ENCODE measurements at places on chromosomes 6 and 20.
A peak's percentile ranks its signal among the peaks of the same experiment; 100 is the strongest.

GRCh38 chr6:1278061-1278720, 33.7 kb upstream of the FOXQ1 start:
- no peak for DNase-seq

GRCh38 chr20:59665656-59666555, 61.6 kb downstream of the PHACTR3 start:
- DNase-seq = no peak

- DNase-seq = peak; percentile 70
Observed at GRCh38 chr6:148758492-148758891, 11.7 kb downstream of the UST start.

GRCh38 chr6:126048635-126049034, 62.3 kb downstream of the TRMT11 start:
- no peak for DNase-seq

- DNase-seq = no peak
Observed at GRCh38 chr20:46332373-46333160, 24.3 kb upstream of the CDH22 start.

DNA sequence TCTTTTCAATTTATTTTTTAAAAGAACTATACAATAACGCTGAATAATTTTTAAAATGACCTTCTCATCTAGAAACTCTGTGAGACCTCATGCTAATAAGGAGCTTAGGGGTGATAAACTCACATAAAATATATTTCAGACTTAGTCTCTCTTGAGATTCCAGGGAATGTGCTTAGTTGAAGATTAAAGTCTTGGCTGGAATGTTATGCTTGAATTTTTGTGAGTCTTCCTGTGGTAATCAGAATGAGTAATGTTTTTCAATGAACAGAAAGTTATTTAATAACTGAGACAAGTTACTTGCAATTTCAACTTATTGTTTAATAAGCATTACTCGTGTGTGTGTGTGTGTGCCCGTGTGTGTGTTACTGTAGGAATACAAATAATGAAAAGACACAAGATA, 379.9 kb upstream of the EPHA7 start:
- no peak for DNase-seq

GRCh38 chr6:43992126-43992663, 135.1 kb downstream of the MRPL14 start:
- DNase-seq = no peak

GRCh38 chr20:33145521-33145920, 22.4 kb upstream of the BPIFA2 start:
- DNase-seq = no peak

DNA sequence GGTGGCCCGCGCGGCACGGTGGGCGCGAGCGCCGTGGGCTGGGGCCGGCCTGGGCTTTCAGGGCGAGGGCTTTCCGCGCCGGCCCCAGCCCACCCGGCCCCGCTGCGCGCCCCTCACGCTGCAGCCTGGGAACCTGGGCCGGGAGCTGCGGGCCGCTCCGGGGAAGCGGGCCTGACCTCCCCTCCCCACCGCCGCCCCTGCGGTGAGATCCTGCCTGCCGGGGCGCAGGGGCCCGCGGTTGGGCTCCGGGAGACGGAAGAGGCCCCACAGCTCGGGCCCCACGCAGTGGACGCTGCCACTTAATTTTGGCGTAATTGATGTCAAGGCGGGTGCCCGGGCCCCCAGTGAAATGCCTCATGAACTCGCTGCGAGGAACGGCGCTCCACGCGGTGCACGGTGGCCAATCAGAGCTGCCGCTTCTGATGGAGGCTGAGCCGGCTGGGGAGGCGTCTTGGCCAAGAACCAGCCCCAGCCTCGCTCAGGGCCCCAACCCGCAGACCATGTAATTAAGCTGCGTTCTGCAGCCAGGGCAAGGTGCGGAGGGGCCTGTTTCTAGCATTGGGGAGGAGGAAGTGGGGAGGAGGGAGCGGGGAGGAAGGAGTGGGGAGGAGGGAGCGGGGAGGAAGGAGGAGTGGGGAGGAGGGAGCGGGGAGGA, 96.1 kb upstream of the BHLHE23 start:
- peak; percentile 88 for DNase-seq

GRCh38 chr6:15284743-15285142, 38.9 kb downstream of the JARID2 start:
- DNase-seq = no peak

- no peak for DNase-seq
Observed at GRCh38 chr6:157798851-157799250, 24.2 kb upstream of the SNX9 start.

GRCh38 chr6:137697267-137697938, 169.7 kb upstream of the TNFAIP3 start:
- DNase-seq = no peak

GRCh38 chr20:588932-589672, 21.0 kb downstream of the TCF15 start:
- peak; percentile 50 for DNase-seq

- no peak for DNase-seq
Observed at GRCh38 chr6:97049253-97050011, 124.9 kb downstream of the KLHL32 start.

- DNase-seq = peak; percentile 90
Observed at GRCh38 chr20:32252189-32252588, 25.3 kb upstream of the KIF3B start.

- DNase-seq = peak; percentile 73
Observed at GRCh38 chr6:524803-525202, 132.1 kb downstream of the HUS1B start.

DNA sequence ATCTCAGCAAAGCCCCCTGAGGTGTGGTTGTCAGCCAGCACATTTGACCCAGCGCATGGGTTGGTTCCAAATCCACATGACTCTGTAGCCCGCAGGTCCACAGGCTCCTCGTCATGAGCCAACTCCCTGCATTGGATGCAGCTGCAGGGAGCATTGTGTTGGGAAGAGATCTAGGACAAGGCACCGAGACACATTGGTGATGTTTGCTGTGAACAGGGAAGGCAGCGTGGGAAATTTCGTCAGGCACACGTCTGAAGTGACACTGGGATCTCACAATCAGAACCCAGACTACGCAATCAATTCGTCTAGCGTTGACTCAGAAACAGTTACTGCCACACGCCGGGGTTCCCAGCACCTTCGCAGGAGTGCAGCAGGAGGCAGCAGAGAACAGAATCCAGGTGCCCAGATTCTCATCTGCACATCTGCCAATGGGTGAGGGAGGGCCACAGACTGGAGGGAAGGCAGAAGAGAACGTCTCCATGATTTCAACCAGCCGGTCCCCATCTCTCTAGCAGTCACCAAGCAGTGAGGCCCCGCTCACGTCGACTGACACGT, 177.0 kb downstream of the TTLL2 start:
- DNase-seq = no peak

DNA sequence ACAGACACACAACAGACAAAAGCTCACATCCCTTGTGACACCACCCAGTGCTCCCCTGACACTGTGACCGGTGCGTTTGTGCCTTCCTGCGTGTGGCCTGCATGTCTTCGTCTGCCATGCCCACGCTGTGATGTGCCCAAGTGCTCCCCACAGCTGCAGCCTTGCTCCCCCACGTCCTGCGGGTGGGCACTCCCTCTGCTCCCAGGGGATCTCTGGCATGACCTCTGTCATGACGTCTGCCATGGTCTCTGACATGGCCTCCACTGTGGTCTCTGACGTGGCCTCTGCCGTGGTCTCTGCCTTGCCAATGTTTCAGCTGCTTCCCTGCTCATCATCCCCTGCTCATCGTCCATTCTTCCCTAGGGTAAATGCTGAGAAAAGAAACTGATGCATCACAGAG, 200.9 kb downstream of the DLL1 start:
- DNase-seq = peak; percentile 62

DNA sequence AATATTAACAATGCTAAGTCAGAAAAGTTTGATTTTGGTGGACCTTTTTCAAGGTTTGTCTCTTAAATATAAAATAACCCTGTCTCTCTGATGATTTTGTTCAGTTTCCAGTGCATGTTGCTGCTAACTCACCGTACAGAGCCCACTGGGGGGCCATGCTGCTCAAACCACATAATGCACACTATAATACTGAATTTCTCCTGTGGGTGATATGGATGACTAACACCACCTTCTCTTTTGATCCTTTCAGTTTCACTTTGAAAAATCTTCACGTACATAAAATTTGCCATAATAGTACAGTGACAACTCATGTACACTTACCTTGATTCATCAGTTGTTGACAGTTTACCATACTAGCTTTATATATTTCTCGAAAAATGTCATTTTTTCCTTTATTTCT, 506.6 kb upstream of the MAN1A1 start:
- DNase-seq = peak; percentile 62

DNA sequence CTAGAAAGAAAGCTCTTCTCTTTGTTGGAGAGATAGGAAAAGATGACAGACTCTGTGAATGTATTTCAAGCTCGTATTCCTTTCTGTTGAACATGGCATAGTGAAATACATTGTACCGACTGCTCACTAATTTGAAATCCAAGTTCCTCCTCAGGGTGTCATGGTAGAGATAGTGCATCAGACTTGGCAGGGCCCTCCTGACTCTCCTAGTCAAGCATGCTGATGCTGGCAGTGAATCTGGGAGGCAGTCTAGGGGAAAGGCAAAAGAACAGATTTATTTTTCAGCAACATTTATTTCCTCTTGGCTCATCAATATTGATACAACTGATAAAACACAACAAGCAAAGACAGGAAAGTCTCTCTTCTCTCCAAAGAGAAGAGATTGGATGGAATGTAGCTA, 356.3 kb upstream of the IRAK1BP1 start:
- no peak for DNase-seq
